ENCODE measurements at places on chromosomes 7 and 10. TPM values are rescaled to one million over a fixed set of nuclear protein-coding genes. Genes with fewer than 3 reads are reported as not detected.

The NODAL gene
- not detected for total RNA-seq

The TNS3 gene
- 115 TPM for total RNA-seq

The MOGAT3 gene
- total RNA-seq: not detected

DNA sequence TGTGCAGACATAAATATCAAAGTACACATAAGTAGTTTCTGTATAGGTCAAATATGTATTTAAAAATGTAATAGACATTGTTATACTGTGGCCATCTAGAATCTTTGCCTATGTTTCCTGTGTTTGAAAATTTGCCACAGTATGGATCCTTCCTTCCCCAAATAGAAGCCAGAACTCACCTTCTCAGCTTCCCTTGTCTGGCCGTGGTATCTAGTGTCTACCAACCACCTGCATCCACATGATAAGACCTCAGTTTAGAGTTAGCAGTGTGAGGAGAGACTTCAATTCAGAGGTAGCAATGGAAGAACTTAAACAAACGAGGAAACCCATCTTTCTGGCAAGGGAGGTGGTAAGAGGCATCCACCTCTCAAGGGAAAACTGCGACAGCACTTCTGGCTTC lies 4.9 kb downstream of the TRDMT1 start:
- DNase-seq: no peak

DNA sequence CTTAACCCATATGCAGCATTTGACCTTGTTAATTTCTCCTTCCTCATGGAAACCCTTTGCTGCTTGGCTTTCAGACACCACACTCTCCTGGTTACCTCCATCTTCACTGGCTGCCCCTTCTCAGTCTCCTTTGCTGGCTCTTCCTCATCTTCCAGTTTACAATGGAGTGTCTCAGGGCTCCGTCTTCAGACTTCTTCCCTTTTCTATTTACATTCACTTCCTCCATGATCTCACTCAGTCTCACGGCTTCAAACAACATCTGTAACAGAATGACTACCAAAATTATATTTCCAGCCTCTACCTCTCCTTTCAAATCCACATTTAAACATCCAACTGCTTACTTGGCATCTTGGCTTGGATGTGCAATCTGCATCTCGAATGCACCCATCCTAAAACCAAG lies 140.4 kb downstream of the DKK1 start:
- DNase-seq: no peak

- no peak for DNase-seq
These were observed 41.3 kb upstream of the GLI3 start for GRCh38 chr7:42278344-42278743.

DNA sequence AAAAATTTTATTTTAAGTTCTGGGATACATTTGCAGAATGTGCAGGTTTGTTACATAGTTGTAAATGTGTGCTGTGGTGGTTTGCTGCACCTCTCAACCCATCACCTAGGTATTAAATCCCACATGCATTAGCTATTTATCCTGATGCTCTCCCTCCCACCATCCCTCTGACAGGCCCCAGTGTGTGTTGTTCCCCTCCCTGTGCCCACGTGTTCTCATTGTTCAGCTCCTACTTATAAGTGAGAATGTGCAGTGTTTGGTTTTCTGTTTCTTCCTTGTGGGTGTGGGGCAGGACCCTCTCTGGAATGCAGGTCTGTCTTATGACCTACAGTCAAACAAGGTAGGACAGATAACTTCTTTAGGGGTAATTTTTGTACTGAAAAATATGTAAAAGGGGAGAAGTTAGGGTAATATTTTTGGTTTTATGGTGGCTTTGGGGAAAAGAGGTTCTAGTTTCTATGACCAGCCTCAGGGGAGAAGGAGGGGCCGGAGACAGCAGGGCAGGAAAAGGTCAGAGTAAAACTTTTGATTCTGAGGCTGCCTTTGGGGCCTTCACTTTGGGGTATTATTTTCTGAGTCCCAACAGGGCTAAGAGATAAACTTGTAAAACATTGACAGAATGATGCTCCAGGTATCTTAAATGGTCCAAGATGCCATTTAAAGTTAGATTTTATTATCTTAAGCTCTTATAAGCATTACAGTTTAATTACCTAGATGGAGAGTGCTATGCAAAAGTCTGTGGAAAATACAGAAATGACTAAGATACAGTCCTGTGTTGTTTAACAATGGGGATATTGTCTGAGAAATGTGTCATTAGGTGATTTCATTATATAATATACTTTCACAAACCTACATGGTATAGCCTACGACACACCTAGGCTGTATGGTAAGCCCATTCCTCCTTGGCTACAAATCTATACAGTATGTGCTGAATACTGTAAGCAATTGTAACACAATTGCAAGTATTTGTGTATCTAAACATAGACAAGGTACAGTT lies 354.8 kb downstream of the ABCA13 start:
- no peak for DNase-seq

- no peak for DNase-seq
These were observed 83.8 kb downstream of the EBLN1 start for GRCh38 chr10:22133749-22134624.

- DNase-seq: no peak
These were observed 69.5 kb upstream of the CHST15 start for GRCh38 chr10:124162774-124163354.

- DNase-seq: peak; percentile 76
These were observed 288.9 kb upstream of the KLF6 start for GRCh38 chr10:4073912-4074311.
